ENCODE measurements at places on chromosomes 16 and 17. TPM values are rescaled to one million over a fixed set of nuclear protein-coding genes. Genes with fewer than 3 reads are reported as not detected.

Gene SCRN2
- total RNA-seq: 7.0 TPM

Gene BCL6B
- total RNA-seq: 2.9 TPM

Gene APOBR
- 86.9 TPM for total RNA-seq

GRCh38 chr17:17937201-17937853, 34.9 kb downstream of the TOM1L2 start:
- no peaks in the 10 kb centered on the region for H3K36me3 ChIP-seq
- H3K27me3 ChIP-seq: no peaks in the 10 kb centered on the region
- H3K27ac ChIP-seq: no peak overlapping the region
- H3K4me3 ChIP-seq: no peak overlapping the region
- no peak for DNase-seq

Gene C16orf92
- not detected for total RNA-seq

- no peak for DNase-seq
- H3K4me3 ChIP-seq: no peak overlapping the region
- H3K4me1 ChIP-seq: no peaks in the 10 kb centered on the region
- H3K27ac ChIP-seq: no peak overlapping the region
These were observed 968.1 kb downstream of the CDH11 start for GRCh38 chr16:64153718-64154117.

- H3K36me3 ChIP-seq: no peaks in the 10 kb centered on the region
- H3K4me3 ChIP-seq: no peak overlapping the region
These were observed 32.1 kb downstream of the CDK5RAP3 start for GRCh38 chr17:48002916-48003416.

- peaks cover 30% of the 10 kb centered on the region for H3K36me3 ChIP-seq
- no peaks in the 10 kb centered on the region for H3K27me3 ChIP-seq
- no peaks in the 10 kb centered on the region for H3K4me1 ChIP-seq
- DNase-seq: no peak
- H3K27ac ChIP-seq: no peak overlapping the region
- no peak overlapping the region for H3K4me3 ChIP-seq
These were observed 16.7 kb downstream of the IL34 start for GRCh38 chr16:70662991-70663523.

GRCh38 chr16:87583453-87584131, 18.7 kb upstream of the JPH3 start:
- no peak for DNase-seq
- no peaks in the 10 kb centered on the region for H3K36me3 ChIP-seq
- H3K27ac ChIP-seq: no peak overlapping the region
- H3K27me3 ChIP-seq: no peaks in the 10 kb centered on the region
- no peak overlapping the region for H3K4me3 ChIP-seq

DNA sequence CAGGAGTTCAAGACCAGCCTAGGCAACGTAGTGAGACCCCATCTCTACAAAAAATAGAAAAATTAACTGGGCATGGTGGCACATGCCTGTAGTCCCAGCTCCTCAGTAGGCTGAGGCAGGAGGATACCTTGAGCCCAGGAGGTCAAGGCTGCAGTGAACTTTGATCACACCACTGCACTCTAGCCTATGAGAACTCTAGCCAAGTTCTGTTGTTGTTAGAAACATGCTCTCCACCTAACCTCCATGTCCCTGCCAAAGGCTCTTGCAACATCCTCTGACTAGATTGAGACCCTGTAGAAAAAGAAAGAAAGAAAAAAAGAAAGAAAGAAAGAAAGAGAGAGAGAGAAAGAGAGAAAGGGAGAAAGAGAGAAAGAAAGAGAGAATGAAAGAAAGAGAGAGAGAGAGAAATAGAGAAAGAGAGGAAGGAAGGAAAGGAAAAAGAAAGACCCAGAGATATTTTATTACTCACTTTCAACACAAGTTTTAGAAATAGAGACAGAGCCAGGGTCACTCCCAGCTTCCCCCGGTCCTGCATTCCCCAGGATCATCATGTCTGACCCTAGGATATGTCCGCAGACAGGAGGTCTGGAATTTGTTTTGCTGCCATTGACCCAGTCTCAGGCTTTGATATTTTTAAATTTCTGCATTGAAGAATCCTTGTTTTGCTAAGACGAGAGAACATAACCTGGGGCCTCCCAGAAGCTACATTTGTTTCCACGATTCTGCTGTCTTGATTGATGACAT, 376.5 kb upstream of the CDH5 start:
- H3K4me1 ChIP-seq: peaks cover 18% of the 10 kb centered on the region
- no peak overlapping the region for H3K27ac ChIP-seq
- no peaks in the 10 kb centered on the region for H3K36me3 ChIP-seq
- no peak for DNase-seq
- no peak overlapping the region for H3K4me3 ChIP-seq
- H3K27me3 ChIP-seq: no peaks in the 10 kb centered on the region

DNA sequence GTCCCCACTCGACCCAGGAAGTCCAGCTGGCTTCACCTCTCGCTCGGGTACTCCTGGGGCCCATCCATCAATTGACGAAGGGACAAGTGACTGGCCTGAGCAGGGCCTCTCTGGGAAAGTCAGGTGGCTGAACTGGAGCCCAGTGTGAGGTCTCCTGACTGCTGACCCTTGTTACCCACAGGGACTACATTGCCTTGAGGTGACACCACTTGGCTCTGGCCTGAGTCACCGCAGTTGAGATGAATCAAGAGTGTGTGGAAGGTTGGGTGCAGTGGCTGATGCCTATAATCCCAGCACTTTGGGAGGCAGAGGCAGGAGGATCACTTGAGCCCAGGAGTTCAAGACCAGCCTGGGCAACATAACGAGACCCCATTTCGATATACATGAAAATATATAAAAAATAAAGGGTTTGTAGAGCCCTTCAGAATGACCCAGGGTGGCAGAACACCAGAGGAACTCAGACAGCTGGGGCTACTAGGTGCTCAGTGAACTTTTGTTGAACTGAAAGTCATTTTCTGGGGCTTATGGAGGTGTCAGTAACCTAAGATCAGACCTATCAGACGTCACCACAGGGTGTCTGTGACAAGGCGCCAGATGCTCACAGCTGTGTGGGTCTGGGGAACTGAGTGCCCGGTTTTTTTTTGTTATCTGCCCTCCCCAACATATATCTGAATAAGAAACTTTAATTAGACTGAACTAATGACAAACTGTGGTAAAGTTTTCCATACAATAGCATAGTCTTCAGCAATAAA, 14.8 kb upstream of the ZFP90 start:
- H3K36me3 ChIP-seq: no peaks in the 10 kb centered on the region
- H3K4me3 ChIP-seq: no peak overlapping the region

DNA sequence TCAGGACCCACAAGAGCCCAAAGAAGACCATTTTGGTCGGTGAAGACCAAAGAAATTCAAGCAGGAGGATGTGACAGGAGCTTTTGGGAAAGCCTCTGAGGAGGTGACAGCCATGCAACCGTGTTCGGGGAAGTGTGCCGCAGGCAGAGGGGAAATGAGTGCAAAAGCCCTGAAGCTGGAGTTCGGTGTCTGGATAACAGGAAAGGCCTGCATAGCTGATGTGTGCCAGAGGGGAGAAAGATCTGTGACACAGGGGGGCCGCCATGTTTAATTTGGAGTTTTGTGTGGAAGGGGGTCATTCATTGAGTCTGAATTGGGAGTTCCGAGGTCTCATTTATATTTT, 870 bp upstream of the ZC3H7A start:
- DNase-seq: no peak
- peaks cover 64% of the 10 kb centered on the region for H3K4me1 ChIP-seq
- H3K4me3 ChIP-seq: peak overlapping the region; percentile 59
- H3K27ac ChIP-seq: peak overlapping the region; percentile 99

Gene HSD17B2
- not detected for total RNA-seq

Gene VTN
- not detected for total RNA-seq

Gene PLLP
- total RNA-seq: 59.1 TPM

DNA sequence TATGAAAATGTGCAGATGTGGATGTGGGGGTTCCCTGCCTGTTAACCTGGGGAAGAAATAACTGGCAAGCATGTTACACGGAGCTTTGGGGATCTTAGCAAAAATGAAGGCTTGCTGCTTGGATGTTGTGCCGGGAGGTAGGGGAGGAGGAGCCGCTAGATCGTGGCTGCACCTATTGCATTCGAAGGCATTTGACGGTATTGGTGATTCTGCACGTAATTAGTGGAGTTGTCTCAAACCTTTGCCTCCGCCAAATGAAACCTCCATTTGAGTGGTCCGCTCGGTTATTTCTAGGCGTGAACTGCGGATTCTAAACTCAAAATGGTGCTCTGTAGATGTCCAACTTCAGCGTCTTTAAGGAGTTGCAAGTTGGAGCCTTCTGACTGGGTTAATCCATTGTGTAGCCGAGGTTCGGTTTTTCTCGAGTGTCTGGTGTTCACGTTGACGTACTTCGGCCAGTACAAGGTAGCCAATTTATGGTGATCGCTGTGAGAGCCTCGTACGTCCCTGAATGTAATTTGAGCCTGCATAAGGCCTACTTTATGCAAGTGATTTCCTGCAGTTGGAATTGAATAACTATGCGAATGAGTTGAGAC, 1.5 kb downstream of the TNRC6C start:
- no peaks in the 10 kb centered on the region for H3K36me3 ChIP-seq
- H3K27me3 ChIP-seq: no peaks in the 10 kb centered on the region
- DNase-seq: peak; percentile 48

DNA sequence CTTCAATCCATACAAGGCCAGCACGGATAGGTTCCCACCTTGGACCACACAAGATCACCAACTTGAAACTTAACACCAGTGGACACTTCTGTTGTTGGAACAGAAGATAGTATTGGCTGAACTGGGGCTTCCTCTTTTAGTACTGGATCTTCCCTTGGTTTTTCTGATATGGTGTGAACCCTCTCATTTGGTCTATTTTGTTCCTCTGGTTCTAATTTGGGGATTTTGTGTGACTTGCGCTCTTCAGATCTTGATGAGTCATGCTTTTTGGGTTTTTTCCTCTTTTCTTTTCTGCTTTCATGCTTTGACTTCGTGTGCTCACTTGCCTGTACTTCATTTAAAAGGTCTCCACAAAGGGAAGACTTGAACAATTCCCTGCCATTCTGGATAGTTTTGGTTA, 39.0 kb downstream of the SOST start:
- no peak overlapping the region for H3K4me3 ChIP-seq
- no peaks in the 10 kb centered on the region for H3K27me3 ChIP-seq
- H3K4me1 ChIP-seq: no peaks in the 10 kb centered on the region
- no peaks in the 10 kb centered on the region for H3K36me3 ChIP-seq
- DNase-seq: no peak
- H3K27ac ChIP-seq: peak overlapping the region; percentile 95

Gene TMEM106A
- total RNA-seq: 82.3 TPM

Gene CCDC182
- not detected for total RNA-seq

DNA sequence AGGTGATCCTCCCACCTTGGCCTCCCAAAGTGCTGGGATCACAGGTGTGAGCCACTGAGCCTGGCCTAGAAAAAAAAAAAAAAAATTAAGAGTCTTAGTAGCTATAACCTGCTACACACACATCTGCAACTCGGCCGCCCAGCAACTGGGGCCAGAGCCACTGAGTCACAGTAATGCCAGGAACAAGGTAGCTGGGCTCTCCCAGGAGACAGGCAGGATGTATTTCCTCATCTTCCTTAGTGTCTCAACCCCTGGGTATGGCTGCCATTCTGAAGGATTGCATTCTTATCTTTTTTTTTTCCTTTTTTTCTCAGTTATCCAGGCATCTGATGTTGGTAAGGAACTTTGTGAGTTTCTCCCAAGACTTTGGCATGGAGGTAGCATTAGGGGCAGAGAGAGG, 7.1 kb upstream of the PSMD3 start:
- H3K27me3 ChIP-seq: no peaks in the 10 kb centered on the region
- DNase-seq: no peak
- H3K27ac ChIP-seq: no peak overlapping the region
- no peaks in the 10 kb centered on the region for H3K36me3 ChIP-seq

Gene ODAD4
- not detected for total RNA-seq

DNA sequence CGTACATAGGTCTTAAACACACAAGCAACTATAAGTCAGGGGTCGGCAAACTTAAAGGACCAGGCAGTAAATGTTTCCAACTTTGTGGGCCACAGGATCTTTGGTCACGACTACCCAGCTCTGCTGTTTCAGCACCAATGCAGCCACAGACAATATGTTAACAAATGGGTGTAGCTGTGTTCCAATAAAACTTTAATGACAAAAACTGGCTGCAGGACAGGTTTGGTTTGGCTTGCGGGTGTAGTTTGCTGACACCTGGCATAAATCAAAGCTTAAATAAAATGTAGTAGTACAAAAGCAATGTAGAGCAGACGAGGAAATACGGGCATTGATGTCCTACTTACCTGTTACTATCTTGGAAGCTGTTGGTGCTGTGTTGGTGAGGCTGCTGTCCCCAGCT, 84.7 kb downstream of the SLC5A11 start:
- H3K27me3 ChIP-seq: no peaks in the 10 kb centered on the region
- no peaks in the 10 kb centered on the region for H3K4me1 ChIP-seq
- no peak for DNase-seq
- no peak overlapping the region for H3K27ac ChIP-seq

DNA sequence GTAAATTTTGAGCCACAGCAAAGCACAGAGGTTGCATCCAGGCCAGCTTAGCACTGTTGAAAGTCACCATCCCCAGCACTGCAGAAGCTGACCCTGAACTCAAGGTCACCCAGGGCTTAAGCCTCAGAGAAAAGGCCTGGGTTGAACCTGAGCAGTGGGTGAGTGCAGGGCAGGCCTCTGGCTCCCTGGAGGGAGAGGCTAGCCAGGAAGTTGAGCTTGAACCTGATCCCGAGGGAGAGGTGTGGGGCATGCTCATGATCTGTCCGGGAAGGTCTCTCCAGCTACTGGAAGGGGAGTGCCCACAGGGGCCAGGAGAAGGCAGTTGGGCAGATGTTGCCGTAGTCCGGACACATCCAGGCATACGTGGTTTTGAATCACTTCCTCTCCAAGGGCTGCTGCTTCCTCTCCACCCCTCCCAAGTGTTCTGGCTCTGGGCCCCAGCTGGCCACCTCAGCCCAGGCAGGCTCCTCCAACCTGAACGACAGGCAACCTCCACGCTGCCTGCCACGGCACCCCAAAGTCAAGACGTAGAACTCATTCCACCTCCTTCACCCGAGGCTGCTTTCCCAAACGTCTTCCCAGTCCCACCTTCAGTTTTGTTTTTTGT, 18.4 kb downstream of the CARHSP1 start:
- DNase-seq: no peak

DNA sequence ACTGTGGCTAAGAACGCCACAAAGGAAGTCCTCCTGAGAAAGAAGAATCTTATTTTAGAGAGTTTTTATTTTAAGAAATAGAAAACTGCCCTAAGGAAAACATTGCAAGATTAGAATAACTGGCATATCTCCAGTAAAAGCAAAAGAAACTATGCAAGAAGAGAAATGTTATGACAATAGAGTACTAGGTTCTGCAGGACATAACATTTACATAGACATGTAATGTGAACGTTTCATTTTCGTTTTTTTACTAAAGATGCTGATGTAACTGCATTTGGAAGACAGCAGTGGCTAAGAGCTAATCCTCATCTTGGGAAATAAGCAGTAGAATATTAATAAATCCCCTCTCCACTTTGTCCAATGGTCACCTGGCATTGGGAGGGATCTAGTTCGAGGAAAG, 7.8 kb upstream of the ASGR2 start:
- H3K27me3 ChIP-seq: peaks cover 5% of the 10 kb centered on the region
- H3K36me3 ChIP-seq: no peaks in the 10 kb centered on the region
- no peak for DNase-seq
- H3K27ac ChIP-seq: no peak overlapping the region
- no peak overlapping the region for H3K4me3 ChIP-seq
- H3K4me1 ChIP-seq: no peaks in the 10 kb centered on the region
